ENCODE measurements at places on chromosomes 3 and 15.

- DNase-seq, result no peak
These were observed 495.2 kb upstream of the EPHA6 start for GRCh38 chr3:96319166-96319565.

- no peak for DNase-seq
These were observed 308.2 kb downstream of the SOX2 start for GRCh38 chr3:182019926-182020325.

DNA sequence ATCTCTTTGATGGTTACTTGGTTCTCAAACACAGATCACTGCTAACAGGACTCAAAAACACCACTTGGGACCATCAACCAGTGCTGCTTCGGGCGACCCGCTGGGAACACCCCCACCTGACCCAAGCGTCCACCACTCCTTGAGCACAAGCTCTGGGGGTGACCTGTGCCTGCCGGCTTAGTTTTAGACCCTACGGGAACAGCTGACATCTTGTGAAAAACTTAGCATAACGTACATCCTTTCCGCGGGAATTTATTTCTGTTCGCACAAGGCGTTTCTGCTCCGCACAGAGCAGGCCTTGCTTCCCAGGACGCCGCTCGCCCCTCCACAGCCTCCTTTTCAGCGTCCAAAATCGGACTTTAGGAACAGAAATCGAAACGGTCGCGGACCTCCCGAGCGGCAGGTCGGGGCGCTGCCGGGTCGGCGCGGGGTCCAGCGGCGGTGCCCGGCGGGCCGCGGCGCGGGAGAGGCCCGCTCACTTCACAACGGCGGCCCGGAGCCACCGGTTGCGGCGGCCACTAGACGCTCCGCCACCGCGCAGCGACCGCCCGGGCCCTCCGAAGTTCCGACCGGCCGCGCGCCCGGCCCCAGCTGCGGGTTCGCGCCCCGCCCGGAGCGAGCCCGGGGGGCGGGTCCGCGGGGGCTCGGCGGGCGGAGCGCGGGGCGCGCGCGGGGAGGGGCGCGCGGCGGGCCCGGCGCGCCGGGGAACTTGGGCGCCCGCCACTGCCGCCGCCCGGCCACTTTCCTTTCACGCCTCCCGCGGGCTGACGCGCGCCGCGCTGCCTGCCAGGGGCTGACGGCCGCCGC is 959 bp downstream of the SFMBT1 start:
- no peak for DNase-seq

- DNase-seq, result no peak
These were observed 50.7 kb downstream of the MYLK start for GRCh38 chr3:123833398-123833785.

- no peak for DNase-seq
These were observed 40.1 kb downstream of the PPARG start for GRCh38 chr3:12328837-12329462.

DNA sequence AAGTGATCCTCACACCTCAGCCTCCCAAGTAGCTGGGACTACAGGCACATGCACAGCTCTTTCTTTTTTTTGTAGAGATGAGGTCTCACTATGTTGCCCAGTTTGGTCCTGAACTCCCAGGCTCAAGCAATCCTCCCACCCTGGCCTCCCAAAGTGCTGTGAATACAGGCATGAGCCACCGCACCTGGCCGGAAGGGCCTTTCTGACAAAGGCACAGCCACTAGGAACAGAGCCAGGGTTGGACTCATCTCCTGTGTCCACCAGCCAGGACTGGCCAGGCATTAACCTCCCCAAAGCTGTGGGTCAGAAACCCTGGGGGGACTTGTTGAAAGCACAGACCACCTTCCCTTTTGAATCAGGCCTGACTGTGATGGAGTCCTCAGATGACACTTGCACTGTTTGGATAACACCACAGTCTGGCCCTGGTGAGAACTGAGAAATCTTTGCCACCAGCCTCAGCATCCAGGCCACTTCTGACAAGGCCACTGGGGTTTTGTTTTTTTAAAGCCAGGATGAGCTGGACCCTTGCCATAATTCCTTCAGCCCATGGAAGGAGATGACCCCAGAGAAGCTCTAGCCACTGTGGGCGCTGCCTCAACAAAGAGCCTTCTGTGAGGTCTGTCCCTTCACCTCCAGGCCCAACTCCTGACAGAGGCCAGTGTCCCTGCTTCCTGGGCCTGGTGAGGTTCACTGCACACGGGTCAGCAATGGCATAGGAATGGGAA is 4.8 kb downstream of the TKT start:
- DNase-seq, result no peak

GRCh38 chr3:53844262-53845102 is 1.7 kb downstream of the CHDH start:
- DNase-seq, result no peak

DNA sequence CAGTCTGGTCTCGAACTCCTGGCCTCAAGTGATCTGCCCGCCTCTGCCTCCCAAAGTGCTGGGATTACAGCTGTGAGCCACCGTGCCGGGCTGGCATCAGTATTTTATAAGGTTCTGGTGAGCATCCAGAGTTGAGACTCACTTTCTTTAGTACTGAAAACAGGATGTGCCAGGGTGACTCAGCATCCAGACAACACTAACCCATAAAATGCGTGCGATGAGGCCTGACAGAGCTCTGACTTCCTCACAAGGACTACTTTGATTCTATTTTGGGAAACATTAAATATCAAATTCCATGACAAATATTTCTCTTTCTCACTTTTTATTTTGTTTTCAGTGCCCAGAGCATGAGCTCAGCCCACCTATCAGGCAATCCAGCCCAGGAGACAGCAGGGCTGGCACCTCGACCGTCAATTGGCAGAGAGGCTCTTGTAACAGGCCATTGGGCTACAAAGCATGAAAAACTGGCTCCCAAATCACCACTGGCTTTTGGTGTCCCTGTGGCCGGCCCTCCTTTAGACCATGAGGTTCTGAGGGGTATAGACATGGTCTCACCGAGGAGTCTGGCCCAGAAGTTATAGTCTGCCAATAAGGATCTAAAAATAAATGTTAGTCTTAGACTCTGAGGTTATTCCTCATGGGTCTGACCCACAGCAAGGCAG is 75.0 kb downstream of the FEM1B start:
- DNase-seq, result no peak

DNA sequence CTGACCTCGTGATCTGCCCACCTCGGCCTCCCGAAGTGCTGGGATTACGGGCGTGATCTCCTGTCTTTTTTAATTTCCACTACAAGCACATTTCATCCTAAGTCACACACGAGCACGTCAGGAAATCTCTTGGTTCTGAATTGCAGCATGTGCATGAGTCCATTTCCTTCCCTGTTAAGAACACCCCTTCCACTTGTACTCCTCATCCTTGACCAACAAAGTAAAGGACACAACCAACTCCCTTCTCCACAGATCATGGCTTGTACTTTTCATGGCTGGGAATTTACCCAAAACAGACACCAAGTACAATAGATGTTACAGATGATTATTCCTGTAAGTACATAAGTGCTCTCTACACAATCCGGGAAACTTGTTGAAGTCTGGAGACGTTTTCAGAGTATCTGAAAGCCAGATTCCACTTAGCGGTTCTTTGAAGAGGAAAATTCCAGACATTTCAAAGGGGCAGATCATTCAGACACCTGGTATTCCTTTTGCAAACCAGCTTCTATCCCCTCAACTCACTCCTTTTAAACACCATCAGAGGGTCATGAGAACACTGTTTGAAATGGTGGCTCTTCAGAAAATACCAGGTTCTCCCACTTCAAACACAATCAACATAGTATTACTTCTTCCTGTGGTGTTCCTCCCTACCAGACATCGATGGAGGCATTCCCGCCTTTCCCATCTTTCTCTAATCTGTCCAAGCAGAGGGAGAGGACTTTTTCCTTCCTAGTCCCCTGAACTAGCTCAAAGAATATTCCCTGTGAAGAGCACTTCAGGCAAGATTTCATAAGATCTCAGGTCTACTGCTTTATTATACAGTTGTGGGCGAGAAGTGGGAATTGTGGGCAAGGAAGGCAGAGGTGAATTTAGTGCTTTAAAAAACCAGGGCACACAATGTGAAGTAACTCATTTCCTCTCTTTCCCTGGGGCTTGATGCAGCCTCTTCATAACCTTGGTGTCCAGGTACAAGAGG is 80.1 kb upstream of the TSC22D2 start:
- DNase-seq, result no peak

GRCh38 chr3:156670077-156670476 is 4.3 kb upstream of the TIPARP start:
- DNase-seq, result no peak

- no peak for DNase-seq
These were observed 307.2 kb upstream of the CNTN3 start for GRCh38 chr3:74921676-74922075.

GRCh38 chr3:139122221-139122581 is 77.5 kb upstream of the PRR23C start:
- DNase-seq, result no peak

GRCh38 chr3:158753854-158754253 is 21.6 kb upstream of the RARRES1 start:
- no peak for DNase-seq

DNA sequence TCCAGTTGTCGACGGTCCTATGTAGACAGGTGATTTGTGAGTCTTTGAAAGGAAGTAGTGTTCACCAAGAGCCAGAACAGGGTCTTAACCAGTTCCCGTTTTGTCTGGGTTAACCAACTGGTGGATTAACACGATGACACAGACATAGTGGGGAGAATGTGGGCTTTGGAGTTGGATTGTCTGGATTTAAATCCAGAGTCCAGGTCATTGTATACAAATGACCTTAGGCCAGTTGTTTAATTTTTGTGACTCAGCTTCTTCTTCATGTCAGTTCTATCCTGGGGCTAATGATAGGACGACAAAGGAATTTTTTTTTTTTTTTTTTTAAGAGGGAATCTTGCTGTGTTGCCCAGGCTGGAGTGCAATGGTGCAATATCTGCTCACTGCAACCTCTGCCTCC is 126.7 kb downstream of the LPP start:
- no peak for DNase-seq

DNA sequence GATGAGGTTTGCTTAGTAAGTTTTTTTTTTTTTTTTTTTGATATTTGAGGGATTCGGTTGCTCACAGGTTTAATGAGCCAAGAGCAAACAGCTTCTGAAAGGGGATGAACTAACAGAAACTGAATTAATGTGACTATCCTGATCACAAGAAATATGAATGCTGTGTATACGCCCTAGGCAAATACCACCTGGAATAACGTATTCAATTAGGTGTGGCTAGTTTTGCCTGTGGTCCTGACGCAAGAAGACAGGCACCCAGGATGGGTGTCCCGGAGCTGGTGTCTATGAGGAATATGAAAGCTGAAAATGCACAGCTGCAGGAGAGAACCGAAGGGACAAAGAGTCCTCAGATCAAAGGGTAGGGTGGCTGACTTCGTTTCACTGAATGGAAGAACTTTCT is 14.6 kb downstream of the LSG1 start:
- DNase-seq, result no peak

DNA sequence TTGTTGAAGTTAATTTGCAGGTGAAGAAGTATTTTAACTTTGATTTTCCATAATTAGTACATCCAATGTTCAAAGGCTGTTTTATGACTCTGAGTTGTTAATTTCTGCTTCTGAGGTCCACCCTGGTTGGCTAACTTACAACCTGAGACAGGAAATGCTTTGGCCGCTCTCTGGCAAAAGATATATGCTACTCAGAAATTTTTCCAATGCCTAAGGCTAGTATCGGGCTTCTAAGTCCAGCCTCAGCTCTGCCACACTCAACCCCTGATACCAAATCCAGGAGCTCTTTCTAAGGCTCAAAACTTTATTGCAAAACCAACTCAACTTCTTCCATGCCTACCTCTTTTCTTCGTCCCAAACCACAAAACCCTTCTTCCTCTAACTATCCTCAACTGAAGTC is 192.9 kb downstream of the NEK10 start:
- no peak for DNase-seq

GRCh38 chr3:73966733-73967132 is 342.0 kb upstream of the PDZRN3 start:
- DNase-seq, result no peak

- no peak for DNase-seq
These were observed 28.8 kb downstream of the NBEAL2 start for GRCh38 chr3:47008234-47008796.

DNA sequence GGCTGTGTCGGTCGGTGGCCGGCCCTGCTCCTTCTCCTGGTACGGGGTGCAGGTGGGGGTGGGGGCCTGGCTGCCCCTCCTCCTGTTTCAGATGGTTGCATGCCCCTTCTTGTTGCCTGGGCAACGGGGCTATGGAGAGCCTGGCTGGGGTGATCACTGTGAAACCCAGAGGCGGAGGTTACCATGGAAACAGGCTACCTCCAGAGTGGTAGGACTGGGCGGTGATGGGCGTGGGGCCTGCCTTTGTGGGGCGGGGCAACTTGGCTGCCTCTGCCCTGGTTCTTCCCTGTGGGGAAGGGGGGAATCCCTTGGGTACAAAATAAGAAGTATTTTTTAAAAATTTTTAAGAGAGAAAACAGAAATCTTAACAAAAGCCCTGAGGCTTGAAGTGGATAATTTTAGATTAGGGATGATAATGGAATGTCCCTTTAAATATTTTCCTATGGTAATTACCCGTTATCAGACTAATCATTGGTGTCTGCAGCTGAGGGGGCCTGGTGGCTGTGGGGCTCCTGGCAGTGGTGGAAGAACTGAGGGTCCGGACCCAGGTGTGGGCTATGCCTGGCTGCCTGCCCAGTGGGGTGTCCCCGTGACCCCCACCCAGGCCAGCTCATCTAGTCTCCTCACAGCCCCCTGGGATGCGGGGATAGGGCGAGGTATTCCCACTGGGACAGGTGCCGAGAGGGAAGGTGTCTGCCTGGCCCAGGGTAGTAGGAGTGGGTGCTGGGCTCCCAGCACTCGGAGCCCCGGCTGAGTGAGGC is 32.5 kb downstream of the PLXNA1 start:
- DNase-seq, result peak; percentile 38

- no peak for DNase-seq
These were observed 218.6 kb downstream of the TBC1D2B start for GRCh38 chr15:77858792-77859490.

DNA sequence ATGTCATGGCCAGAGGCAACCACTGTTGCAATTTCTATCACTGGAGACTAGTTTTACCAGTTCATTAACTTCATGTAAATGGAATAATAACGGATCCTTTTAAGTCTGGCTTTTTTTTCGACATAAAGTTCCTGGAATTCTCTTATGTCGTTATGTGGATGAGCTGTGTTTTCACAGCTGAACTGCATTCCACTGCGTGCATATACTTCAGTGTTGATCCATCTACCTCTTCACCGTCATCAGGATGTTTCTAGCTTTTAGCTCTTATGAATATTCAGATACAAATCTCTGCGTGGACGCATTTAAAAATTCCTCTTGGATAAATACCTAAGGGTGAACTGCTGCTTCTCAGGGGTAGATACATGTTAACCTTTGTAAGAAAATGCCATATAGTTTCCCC is 15.6 kb upstream of the CYFIP1 start:
- DNase-seq, result no peak

- no peak for DNase-seq
These were observed 613.3 kb downstream of the TUSC7 start for GRCh38 chr3:117322866-117323265.

DNA sequence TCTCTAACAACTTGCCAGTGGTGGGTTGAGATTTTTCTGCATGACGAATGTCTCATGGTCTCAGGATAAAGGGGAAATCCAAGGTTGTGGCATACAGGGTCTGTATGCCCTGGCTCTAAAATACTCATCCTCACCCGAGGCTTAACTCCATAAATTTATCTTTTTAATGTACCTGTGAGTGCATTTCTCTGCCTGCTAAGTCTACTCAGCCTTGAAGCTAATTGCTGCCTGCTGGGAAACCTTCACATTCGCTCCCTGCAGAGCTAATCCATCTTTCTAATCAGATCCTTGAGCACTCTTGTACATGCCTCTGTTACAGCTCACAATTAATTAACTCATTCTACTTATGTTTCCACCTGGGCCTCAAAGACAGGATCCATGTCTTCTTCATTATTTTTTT is 93.8 kb downstream of the CMSS1 start:
- DNase-seq, result no peak

Measured in NCI-H1436 (cell line).